ENCODE measurements at places on chromosomes 12 and 14.

- no peak overlapping the region for H3K4me3 ChIP-seq
- no peaks in the 10 kb centered on the region for H3K36me3 ChIP-seq
- H3K27me3 ChIP-seq: no peaks in the 10 kb centered on the region
- no peak overlapping the region for H3K27ac ChIP-seq
- no peaks in the 10 kb centered on the region for H3K4me1 ChIP-seq
- DNase-seq: no peak
Observed at GRCh38 chr12:116498471-116498870, 60.7 kb upstream of the MAP1LC3B2 start.

DNA sequence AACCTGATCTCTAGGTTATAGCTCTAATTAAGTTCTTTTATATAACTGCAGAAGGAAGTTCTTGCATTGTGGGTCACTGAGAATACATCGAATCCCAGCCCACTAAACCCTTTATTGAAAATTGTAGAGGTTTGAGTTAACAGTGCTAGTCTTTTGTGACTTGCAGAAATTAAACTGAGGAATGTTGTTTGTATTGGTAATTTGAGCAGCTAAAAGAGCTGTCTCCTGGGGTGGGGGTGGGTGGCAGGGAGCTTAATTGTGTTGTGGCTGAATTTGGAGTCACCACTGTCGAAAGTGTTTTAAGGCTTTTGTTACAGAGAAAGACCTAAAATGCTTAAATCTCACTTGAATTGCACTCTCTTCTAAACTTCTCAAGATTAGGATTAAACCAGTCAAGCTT, 3.2 kb upstream of the COX8C start:
- no peaks in the 10 kb centered on the region for H3K36me3 ChIP-seq
- no peaks in the 10 kb centered on the region for H3K4me1 ChIP-seq
- no peak for DNase-seq
- no peak overlapping the region for H3K27ac ChIP-seq
- H3K27me3 ChIP-seq: no peaks in the 10 kb centered on the region

DNA sequence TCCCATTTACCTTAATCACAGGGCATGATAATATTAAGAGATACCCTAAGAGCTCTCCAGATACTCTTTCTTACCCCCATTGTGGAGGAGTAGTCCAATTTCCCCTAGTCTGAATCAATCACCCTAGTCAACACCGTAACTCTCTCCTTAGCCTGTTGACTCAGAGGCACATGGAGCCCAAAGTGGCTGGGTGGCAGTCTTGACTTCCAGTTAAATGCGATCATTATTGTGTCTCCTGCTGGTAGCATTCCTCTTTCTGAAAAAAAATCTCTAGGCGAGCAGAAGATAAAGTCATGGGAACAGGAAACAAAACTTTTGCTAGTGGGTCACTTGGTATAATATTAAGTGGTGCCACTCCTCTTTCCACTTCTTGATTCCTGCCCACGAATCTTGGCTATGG, 46.4 kb downstream of the EMP1 start:
- no peak for DNase-seq
- H3K4me1 ChIP-seq: no peaks in the 10 kb centered on the region
- no peak overlapping the region for H3K27ac ChIP-seq
- no peaks in the 10 kb centered on the region for H3K36me3 ChIP-seq
- H3K27me3 ChIP-seq: no peaks in the 10 kb centered on the region

DNA sequence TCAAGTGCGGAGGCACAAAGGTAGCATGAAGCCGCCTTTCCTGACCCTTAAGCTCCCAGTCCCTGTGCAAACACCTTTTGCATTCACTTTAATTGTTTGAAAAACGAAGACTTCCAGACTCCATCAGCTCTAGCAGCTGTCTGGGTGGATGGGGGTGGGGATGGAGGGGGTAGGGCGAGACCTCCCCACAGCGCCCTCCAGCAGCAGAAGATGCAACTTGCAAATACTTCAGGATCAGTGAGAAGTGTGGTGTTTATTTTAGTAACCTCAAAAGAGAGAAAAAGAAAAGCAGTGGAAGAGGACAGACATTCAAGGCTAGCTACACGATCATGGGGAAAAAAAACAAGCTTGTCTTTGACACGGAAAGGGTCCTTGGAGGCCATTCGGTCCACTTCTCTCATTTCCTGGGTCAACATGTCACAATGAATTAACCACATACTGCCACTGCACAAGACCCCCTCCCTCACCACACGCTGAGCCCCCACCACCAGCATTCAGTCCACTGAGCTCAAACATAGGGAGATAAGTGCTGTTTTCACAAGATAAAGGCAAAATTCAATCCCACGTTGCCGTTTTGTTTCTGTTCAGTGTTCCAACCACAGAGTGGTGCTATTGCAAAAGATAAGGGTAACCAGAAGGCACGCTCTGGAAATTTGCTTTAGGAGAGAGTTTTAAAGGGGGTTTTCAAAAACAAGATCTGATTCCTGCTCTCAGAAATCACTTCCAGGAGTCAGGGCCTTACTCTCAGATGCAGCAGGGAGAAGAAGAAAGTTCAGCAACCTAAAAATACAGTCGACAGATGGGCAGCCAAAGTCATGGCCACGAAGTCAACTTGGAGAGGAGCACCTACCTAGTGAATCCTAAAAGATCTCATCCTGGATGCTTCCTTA, 3.3 kb upstream of the NTF3 start:
- peaks cover 28% of the 10 kb centered on the region for H3K27me3 ChIP-seq
- no peak overlapping the region for H3K4me3 ChIP-seq
- no peak for DNase-seq
- no peaks in the 10 kb centered on the region for H3K36me3 ChIP-seq
- H3K27ac ChIP-seq: no peak overlapping the region

DNA sequence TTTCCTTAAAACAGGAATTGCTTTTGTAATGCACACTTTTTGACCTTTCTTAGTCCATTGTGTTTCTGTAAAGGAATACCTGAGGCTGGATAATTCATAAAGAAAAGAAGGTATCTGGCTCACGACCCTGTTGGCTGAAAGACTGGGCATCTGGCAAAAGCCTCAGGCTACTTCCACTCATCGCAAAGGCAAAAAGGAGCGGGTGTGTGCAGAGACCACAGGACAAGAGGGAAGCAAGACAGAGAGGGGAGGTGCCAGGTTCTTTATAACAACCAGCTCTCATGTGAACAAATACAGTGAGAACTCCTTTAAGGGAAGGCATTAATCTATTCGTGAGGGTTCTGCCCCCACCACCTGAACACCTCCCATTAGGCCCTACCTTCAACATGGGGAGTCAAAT, 182.1 kb downstream of the C12orf50 start:
- no peaks in the 10 kb centered on the region for H3K4me1 ChIP-seq
- no peak overlapping the region for H3K27ac ChIP-seq
- DNase-seq: no peak
- no peaks in the 10 kb centered on the region for H3K27me3 ChIP-seq
- no peaks in the 10 kb centered on the region for H3K36me3 ChIP-seq

- peaks cover 9% of the 10 kb centered on the region for H3K4me1 ChIP-seq
- H3K27me3 ChIP-seq: no peaks in the 10 kb centered on the region
- peak overlapping the region; percentile 89 for H3K27ac ChIP-seq
- no peaks in the 10 kb centered on the region for H3K36me3 ChIP-seq
Observed at GRCh38 chr12:64621257-64621942, 11.1 kb downstream of the RASSF3 start.

GRCh38 chr14:69845787-69846186, 33.4 kb upstream of the SMOC1 start:
- no peak overlapping the region for H3K4me3 ChIP-seq
- no peak for DNase-seq
- no peak overlapping the region for H3K27ac ChIP-seq

GRCh38 chr12:132542661-132543060, 52.7 kb downstream of the FBRSL1 start:
- DNase-seq: no peak
- H3K4me1 ChIP-seq: no peaks in the 10 kb centered on the region
- H3K36me3 ChIP-seq: no peaks in the 10 kb centered on the region
- H3K4me3 ChIP-seq: no peak overlapping the region
- H3K27me3 ChIP-seq: no peaks in the 10 kb centered on the region
- H3K27ac ChIP-seq: no peak overlapping the region

- peaks cover 10% of the 10 kb centered on the region for H3K27me3 ChIP-seq
- H3K4me3 ChIP-seq: no peak overlapping the region
- H3K27ac ChIP-seq: peak overlapping the region; percentile 16
- H3K4me1 ChIP-seq: no peaks in the 10 kb centered on the region
Observed at GRCh38 chr14:101073598-101073965, 170.1 kb upstream of the RTL1 start.

DNA sequence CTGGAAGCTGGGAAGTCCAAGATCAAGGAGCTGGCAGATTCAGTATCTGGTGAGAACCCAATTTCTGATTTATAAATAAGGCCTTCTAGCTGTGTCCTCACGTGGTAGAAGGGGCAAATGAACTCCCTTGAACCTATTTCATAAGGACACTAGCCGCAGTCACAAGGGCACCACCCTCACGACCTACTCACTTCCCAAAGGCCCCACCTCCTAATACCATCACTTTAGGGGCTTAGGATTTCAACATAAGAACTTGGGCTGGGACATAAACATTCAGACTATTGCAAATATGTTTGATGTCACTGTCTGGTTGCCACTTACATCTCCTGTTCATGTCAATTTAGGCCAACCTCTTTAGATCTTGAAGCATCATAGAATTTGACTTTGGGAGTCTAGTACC, 10.8 kb upstream of the CNIH1 start:
- no peaks in the 10 kb centered on the region for H3K27me3 ChIP-seq
- no peaks in the 10 kb centered on the region for H3K4me1 ChIP-seq
- no peaks in the 10 kb centered on the region for H3K36me3 ChIP-seq
- H3K27ac ChIP-seq: no peak overlapping the region
- no peak overlapping the region for H3K4me3 ChIP-seq

- H3K4me3 ChIP-seq: no peak overlapping the region
- no peak for DNase-seq
- H3K27ac ChIP-seq: no peak overlapping the region
- H3K4me1 ChIP-seq: peaks cover 4% of the 10 kb centered on the region
Observed at GRCh38 chr12:53975479-53976152, 862 bp upstream of the HOTAIR start.

- no peak overlapping the region for H3K4me3 ChIP-seq
- no peak for DNase-seq
- H3K27me3 ChIP-seq: no peaks in the 10 kb centered on the region
- H3K4me1 ChIP-seq: no peaks in the 10 kb centered on the region
- no peaks in the 10 kb centered on the region for H3K36me3 ChIP-seq
Observed at GRCh38 chr12:3598896-3599860, 108.2 kb downstream of the PRMT8 start.

- H3K36me3 ChIP-seq: no peaks in the 10 kb centered on the region
- H3K4me1 ChIP-seq: no peaks in the 10 kb centered on the region
- no peak overlapping the region for H3K27ac ChIP-seq
- no peak for DNase-seq
- H3K27me3 ChIP-seq: no peaks in the 10 kb centered on the region
- no peak overlapping the region for H3K4me3 ChIP-seq
Observed at GRCh38 chr12:25433024-25433423, 120.1 kb downstream of the LMNTD1 start.

GRCh38 chr14:47935332-47935731, 259.9 kb upstream of the MDGA2 start:
- H3K36me3 ChIP-seq: no peaks in the 10 kb centered on the region
- DNase-seq: no peak
- H3K4me3 ChIP-seq: no peak overlapping the region

GRCh38 chr12:92107094-92107493, 38.6 kb downstream of the BTG1 start:
- DNase-seq: no peak
- H3K36me3 ChIP-seq: no peaks in the 10 kb centered on the region

DNA sequence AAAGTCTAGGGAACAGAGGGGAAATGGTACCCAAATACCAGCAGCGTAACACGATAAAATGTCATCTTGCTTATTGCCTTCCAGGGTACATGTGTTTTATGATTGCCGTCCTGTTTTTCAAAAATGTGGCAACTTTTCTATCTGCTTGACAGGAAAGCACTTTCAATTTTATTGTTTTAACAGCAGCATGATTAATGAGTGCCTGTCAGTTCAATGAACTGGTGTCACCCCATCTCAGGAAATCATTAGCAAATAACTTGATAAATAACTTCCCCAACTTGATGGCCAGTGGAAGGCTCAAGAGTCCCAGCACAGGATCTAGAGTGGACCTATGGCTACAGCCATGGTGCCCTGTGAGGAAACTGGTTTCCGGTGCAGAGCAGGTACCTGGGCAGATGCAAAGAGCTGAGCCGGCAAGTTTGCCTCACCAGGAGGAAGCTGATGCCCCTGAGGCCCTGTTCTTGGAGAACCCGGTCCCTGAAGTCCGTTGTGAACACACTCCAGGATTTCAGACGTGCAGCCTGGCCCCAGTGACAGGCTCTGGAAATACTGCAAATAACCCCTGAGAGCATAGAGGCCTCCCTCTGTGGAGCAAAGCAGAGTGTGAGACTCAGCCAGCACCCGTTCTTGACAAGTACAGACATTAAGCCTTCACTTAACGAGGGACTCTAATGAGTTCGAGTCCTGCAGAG, 173.5 kb upstream of the SFSWAP start:
- H3K27me3 ChIP-seq: no peaks in the 10 kb centered on the region
- no peak overlapping the region for H3K27ac ChIP-seq
- no peaks in the 10 kb centered on the region for H3K4me1 ChIP-seq
- no peak overlapping the region for H3K4me3 ChIP-seq

GRCh38 chr12:64468966-64469365, 17.0 kb downstream of the TBK1 start:
- H3K4me1 ChIP-seq: no peaks in the 10 kb centered on the region
- H3K27ac ChIP-seq: no peak overlapping the region
- DNase-seq: no peak

Measured in uterus (tissue), 4 donors.